ENCODE measurements at places on chromosomes 6 and 20.
A peak's percentile ranks its signal among the peaks of the same experiment; 100 is the strongest.

DNA sequence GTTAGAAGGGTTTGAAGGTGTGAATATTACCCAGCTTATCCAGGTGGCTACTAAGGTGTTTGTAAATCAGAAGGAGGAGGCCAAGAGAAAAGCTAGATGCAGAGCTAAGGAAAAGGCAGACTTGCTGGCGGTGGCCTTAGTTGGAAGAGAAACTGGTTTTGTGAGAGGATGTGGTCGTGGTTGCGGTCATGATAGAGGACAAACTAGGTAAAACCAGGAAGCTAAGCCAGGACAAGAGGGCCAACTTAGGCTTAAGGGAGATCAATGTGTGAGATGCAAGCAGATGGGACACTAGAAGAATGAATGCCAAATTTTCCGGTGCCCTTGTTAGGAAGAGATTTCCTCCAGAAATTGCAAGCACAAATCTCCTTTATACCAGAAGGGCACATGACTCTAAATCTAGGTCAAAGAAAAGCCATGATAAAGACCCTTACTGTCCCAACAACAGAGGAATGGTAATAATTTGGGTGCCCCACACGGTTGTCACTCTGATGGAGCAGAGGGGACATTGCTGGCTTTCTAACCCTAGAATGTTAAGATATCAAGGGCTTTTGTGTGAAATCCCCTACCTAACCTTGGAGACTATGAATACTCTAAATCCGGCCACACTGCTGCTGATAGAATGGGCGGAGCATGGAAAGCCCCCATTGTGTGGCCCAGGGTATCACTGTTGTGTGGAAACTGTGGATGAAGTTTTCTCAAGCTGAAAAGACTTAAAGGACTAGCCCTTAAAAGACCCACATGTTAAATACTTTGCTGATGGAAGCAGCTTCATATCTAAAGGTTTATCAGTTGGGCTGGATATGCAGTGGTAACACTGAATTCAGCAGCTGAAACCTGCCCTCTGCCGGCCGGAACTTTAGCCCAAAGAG lies 7.8 kb downstream of the IL22RA2 start:
- no peak for DNase-seq

DNA sequence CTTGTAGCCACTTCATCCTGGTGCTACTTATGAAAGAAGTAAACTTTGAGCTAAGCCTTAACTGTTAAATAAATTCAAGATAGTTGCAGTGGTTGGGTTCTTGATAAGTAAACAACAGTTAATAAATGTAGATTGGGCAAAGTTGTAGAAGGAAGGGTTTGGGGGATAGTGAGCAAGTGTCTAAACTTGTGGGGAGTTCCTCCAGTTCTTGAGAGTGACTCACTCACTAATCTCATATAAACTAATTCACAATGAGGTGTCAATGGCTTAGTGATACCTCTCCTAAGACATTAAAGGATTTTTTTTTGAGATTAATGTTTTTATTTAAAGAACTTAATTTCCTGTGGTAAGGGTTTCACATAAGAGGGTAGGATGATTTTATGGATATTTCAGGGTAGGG lies 507.4 kb downstream of the BMP2 start:
- DNase-seq: no peak

GRCh38 chr6:166253778-166254204 lies 54.4 kb downstream of the PRR18 start:
- DNase-seq: no peak

- DNase-seq: peak; percentile 30
These were observed 37.2 kb downstream of the EDN1 start for GRCh38 chr6:12327391-12327790.

DNA sequence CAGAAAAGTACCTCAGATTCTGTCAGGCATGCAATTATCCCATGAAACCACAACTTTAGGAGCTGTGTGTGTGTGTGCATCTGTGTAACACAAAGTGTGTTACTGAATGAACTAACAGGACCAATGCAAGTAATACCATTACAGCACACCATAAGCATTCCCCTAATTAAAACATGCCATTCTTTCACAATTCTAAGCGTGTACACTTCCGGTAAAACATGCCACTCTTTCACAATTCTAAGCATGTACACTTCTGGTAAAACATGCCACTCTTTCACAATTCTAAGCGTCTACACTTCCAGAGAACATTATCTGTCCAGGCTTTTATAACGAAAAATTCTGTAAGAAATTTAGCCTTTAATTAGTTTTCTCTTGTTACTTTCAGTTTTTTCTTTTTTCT lies 238.2 kb downstream of the GMDS start:
- no peak for DNase-seq

DNA sequence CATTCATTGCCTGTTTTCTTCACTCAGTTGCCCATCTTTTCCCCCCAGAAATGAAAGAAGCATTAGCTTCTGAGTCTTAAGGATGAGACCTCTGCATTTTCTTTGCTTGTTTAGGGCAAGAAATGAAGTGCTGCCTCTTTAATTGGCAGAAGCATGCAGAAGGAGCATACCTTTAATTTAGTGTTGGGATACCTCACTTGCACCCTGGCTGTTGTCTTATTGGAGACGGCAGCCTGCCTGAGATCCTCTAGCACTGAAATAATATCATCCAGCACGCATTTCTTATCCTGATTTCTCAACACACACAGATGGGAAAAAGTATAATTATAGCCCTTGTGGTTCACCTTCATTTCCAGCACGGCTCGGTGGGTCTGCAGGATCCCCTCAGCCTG lies 43.1 kb downstream of the PTCHD4 start:
- no peak for DNase-seq

DNA sequence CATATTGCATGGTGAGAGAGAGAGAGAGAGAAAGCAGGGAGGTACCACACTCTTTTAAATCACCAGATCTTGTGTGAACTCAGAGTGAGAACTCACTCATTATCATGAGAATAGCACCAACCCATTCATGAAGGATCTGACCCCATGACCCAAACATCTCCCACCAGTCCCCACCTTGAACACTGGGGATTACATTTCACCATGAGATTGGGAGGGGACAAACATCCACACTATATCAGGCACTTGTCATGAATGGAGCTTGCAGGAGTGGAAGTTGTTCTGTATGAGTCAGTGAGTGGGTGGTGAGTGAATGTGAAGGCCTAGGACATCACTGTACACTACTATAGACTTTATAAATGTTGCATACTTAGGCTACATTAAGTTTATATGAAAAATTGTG lies 47.7 kb upstream of the RNF182 start:
- DNase-seq: no peak

GRCh38 chr6:135281964-135282363 lies 100.9 kb downstream of the MYB start:
- no peak for DNase-seq

DNA sequence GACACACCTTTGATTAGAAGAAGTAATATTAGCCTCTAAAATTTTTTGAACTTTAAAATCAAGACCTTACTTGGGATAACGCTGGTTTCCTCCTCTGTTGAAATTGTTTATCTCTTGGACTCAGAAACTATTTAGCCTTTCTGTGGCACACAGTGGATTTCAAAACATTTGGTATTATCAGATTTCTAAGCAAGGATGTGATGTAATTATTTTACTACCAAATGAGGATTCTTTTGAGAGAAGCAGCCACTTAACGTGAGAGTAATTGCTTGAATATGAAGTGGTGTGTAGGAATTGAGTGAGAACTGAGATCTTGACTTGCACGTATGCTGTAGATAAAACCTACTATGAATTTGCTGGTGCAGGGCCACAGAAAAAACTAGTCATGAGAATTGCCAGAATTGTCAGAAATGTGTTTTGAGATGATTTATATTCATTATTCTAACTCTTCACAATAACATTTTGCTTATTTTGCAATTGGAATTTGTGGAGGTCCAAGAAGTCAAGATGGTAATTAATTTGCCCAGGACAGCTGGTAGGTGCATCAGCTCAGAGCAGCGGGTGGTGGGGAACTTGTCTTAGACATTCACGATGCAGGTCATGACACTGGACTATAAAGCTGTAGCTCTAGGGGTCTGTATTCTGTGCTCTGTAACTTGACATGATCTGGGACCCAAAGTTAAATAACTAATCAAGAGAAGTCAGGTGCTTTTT lies 53.4 kb downstream of the AKAP12 start:
- no peak for DNase-seq

DNA sequence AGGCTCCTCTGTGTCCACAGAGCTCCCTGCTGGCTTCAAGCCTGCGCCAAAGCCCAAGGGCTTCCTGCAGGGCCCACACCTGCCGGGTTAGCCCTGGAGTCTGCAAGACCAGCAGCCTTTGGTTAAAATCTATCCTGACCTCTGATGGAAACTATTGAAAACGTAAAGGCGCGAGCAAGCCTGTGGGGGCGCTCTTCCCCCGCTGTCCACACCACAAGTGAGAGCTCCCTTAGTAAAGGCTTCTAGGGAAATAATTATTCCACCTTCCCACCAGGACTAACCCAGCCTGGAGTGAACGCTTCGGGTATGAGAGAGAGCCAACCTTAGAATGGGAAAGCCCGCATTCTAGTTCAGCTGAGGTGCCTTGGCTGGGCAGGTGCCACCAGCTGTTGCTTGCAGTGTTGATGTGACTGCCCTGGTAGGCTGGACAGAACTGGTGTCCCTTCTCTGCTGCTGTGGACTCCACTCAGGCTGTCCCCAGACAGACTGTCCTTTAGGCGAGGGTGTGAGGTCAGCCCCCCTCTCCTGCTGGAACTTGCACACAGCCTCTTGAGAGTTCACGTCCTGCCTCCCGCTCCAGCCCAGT lies 68.7 kb downstream of the SYTL3 start:
- no peak for DNase-seq

GRCh38 chr6:128667339-128667858 lies 147.0 kb upstream of the PTPRK start:
- DNase-seq: no peak

GRCh38 chr6:143325379-143326140 lies 124.9 kb downstream of the ADAT2 start:
- peak; percentile 57 for DNase-seq

- no peak for DNase-seq
These were observed 55.9 kb downstream of the TRAF3IP2 start for GRCh38 chr6:111549746-111550145.

- DNase-seq: peak; percentile 39
These were observed 189.5 kb downstream of the IBTK start for GRCh38 chr6:82057846-82058554.

- DNase-seq: no peak
These were observed 53.7 kb downstream of the PPP1R16B start for GRCh38 chr20:38859070-38859690.

GRCh38 chr20:59004493-59004762 lies 2.6 kb downstream of the CTSZ start:
- no peak for DNase-seq

DNA sequence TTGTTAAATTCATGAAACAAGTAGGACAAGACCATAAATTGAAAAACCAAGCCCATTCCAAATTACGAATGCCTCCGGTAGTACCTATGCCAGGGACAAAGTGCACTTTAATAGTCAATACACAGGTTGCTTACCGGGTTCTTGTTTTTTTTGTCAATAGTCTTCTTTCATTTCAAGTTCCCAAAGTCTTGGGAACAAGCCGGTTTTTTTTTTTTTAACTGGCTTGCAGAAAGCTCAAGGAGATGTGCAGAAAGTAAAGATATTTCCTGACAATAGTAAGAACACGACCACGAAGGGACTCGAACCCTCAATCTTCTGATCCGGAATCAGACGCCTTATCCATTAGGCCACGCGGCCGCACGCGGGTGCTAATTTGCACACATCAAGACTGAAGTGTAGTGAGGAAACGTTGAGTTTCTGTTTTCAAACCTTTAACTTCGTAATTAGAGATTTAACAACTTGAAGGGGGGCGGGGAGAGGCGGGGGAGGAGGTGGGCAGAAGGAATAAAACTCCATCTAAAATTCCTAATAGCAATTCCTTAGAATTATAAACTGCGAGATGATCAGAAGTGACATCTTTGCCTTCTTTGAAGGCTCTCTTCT lies 181.0 kb downstream of the TRIM27 start:
- peak; percentile 71 for DNase-seq

DNA sequence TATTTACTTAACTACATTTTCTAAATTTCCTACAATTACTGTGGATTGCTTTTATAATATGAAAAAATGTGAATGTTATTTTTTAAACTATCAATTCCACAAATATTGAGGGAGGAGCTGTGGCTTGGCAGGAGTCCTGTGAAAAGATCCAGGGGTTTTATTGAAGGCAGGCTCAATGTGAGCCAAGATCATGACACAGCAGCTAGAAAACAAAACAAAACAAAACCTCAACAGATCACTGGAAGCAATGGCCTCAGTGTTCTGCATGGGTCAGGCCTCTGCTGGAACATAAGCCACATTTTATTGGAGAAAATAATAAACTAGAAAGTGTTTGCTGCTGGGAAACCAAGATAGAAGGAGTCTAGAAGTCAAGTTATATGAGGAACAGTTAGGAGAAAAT lies 19.4 kb upstream of the RCAN2 start:
- DNase-seq: no peak

DNA sequence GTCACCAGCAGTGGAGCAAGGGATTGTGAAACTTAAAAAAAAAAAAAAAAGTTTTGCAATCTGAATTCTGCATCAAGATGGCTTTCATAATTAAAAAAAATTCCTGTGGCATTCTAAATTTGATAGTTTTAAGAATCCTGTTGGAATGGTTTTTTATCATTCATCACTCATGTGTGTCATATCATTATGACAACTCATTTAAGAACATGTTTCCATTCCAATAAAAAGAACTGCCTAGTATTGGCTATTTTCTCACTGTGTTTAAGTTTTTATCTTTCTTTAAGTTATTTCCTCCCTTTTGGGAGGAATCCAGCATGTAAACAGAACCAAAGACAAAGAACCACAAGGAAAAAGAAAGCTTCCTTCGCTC lies 26.2 kb upstream of the RHAG start:
- DNase-seq: no peak

DNA sequence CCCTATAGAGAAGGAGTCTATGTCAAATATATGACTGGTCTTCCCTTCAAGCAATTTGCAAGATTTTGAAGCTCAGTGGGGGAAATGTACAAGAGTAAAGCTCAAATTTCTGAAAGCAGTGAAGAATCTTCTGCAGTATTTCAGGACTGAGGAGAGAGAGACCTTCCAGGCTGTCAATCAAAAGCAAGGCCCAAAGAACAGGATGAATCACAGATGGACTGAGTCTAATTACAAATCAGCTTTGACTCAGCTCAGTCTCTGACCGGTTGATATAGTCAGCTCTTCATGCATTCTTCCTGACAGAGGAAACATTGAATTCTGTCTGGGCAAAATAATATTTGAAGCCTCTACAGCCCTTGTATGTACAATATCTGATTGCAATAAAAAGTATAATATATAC lies 7.7 kb upstream of the HTR1B start:
- DNase-seq: no peak

Data from HS-5 (cell line).